Endothelial cell (in vitro differentiated cells): ENCODE measurements at places on chromosomes 12 and 14.

DNA sequence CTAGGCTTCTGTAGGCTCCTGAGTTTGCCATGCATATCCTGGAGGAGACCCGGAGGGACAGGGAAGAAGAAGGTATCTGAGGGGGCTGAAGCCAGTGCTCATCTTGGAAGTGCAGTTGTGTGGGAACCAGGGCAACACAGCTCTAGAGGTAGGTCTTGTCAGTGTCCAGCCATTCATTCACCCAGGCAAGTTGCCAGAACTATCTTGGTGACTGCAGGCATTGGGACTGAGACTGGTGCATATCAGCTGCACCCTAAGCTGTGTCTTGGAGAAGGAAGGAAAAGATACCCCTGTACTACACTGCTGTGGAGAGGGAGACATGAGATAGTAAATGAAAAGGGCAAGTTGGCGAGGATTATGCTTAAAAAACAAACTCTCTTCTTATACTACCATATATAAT is 4.9 kb upstream of the WIF1 start:
- DNase-seq, result no peak

GRCh38 chr14:69673578-69674305 is 62.3 kb downstream of the SUSD6 start:
- no peak for DNase-seq

- peak; percentile 56 for DNase-seq
These were observed at the start of gene C1S for GRCh38 chr12:7060353-7060954. Gene C1S, plus strand, starts transcription at chr12:7060718. Its CDS starts 1,195 bp downstream, at chr12:7061913.

GRCh38 chr12:91852634-91853033 is 293.0 kb downstream of the BTG1 start:
- DNase-seq, result no peak

GRCh38 chr12:65911321-65911720 is 87.0 kb downstream of the HMGA2 start:
- no peak for DNase-seq

GRCh38 chr14:105107781-105108515 is 42.7 kb upstream of the GPR132 start:
- DNase-seq, result peak; percentile 13

DNA sequence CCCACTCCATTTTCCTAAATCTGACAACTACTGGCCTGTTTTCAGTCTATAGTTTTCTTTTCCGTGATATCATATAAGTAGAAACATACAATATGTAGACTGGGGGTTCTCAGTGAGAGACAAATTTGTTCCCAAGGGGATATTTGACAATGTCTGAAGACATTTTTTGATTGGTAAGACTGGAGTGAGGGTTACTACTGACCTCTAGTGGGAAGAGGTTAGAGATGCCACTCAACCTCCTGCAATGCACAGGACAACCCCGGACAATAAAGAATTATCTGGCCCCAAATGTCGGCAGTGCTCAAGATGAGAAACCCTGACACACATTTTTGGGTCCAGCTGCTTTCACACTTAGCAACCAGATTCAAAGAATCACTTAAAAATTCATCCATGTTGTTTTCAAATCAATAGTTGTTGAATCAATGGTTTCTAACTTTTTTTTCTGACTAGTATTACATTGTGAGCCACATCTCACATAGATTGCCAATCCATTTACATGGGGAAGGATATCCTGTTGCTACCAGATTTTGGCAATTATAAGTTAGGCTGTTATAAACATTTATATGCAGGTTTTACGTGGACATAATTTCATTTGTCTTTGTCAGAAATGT is 307.1 kb downstream of the RPL10L start:
- DNase-seq, result peak; percentile 31

DNA sequence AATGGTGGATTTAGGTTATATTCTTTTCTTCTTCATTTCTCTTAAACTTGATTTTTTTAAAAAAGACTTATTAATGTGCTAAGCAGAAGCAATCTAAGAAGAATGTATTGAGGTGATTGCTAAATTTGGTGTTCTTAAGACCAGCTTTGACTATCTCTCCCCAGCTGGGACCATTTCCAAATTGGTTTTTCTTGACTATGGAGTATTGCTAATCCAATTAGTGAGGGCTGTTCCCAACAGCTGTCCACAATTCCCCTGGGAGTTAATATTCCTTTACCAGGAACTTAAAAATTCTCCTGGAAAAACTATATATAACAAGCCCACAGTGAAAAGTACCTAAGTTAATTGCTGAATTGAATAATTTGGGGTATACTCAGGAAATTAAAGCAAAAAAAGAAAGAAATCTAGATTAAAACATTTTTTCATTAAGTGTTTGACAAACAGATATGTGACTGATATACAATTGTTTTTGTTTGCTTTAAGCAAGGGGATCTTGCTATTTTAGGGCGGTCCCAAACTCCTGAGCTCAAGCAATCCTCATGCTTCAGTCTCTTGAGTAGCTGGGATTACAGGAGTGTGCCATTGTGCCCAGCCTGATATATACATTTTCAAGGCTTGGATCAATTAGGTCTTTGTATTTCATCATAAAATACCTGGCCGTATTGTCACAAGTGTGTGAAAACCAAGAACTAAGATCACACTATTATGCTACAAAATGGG is 105.0 kb downstream of the FAR2 start:
- no peak for DNase-seq
